ENCODE measurements at places on chromosomes 1 and 21. TPM values are rescaled to one million over a fixed set of nuclear protein-coding genes. Genes with fewer than 3 reads are reported as not detected.

USP33 gene
- 59.1 TPM for total RNA-seq

YBX1 gene
- 655 TPM for total RNA-seq

MCOLN2 gene
- total RNA-seq = not detected

SUSD4 gene
- not detected for total RNA-seq

SLC2A5 gene
- total RNA-seq = not detected

FCGR1A gene
- not detected for total RNA-seq

MNDA gene
- not detected for total RNA-seq

TNFRSF14 gene
- total RNA-seq = 26.1 TPM

RAB7B gene
- total RNA-seq = 0.15 TPM

SPATA45 gene
- not detected for total RNA-seq

CYP4X1 gene
- 0.32 TPM for total RNA-seq

NBPF4 gene
- not detected for total RNA-seq

RPTN gene
- total RNA-seq = not detected

CYP4A22 gene
- not detected for total RNA-seq

RNU1-2 gene
- total RNA-seq = under 0.01 TPM

SMIM34 gene
- not detected for total RNA-seq

LCE1A gene
- total RNA-seq = not detected

All from epithelial cell of umbilical artery (primary cell).